Activated CD4-positive, alpha-beta T cell treated with anti-CD3 and anti-CD28 coated beads for 4 hours (primary cell): ENCODE measurements at places on chromosomes 3 and 15.

DNA sequence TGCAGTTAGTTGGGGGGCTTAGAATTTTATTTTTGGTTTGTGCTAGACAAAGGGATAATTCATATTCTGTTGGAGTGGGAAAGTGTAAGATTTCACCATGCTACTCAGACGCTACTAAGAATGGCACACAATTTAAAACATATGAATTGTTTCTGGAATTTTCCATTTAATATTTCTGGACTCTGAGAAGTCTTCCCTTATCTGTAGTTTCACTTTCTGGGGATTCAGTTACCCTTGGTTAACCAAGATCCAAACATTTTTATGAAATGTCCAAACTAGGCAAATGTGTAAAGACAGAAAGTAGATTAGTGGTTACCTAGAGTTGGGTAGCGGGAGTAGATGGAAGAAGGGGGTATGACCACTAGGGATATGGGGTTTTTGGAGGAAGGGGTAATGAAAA, 53.1 kb downstream of the TCF12 start:
- DNase-seq: no peak

- DNase-seq: no peak
Measured at GRCh38 chr3:187963677-187964385, 190.1 kb upstream of the LPP start.

DNA sequence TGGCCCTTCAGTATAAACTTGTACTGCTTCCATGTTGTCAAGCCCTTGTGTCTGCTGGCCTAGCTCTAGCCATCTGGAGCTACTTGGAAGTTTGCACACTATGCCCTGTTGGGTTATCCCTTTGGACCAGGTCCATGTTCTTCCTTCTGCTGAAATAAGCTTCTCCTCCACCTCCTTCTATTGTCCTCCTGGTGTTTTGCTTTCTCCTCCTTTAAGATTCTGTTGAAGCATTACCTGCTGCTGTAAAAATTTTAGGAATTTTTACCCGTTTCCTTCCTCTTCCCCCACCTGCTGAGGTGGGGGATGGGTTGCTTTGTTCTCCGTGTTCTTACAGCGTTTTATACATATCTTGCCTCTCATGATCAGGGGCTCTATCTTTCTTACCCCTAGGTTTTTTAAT, 51.7 kb downstream of the SH3GL3 start:
- no peak for DNase-seq

- no peak for DNase-seq
Measured at GRCh38 chr3:116140100-116140689, 305.1 kb downstream of the LSAMP start.

GRCh38 chr3:122063908-122064307, 8.7 kb downstream of the CD86 start:
- DNase-seq: no peak

DNA sequence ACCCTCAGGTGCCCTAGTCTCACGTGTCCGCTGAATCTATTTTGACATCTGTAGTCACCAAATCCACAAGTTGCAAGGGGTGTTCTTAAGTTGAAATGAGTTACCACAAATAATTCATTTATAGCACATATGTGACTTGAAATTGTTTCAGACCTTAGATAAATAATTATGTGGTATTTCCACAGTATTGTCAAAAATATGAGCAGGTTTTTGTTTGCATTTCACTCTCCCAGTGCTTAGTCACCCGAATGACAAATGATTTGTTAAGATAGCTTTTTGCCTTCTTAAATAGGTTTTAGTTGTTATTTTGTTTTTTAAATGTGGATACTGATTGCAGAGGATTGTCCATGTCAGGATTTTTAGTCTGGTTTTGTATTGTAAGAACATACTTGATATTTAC, 2.6 kb downstream of the MFSD1 start:
- DNase-seq: no peak

GRCh38 chr15:77768107-77768506, 135.4 kb upstream of the LINGO1 start:
- DNase-seq: no peak

- DNase-seq: no peak
Measured at GRCh38 chr3:175426805-175427204, 567.7 kb downstream of the NAALADL2 start.

- no peak for DNase-seq
Measured at GRCh38 chr15:84034578-84035398, 200.8 kb upstream of the GOLGA6L4 start.

DNA sequence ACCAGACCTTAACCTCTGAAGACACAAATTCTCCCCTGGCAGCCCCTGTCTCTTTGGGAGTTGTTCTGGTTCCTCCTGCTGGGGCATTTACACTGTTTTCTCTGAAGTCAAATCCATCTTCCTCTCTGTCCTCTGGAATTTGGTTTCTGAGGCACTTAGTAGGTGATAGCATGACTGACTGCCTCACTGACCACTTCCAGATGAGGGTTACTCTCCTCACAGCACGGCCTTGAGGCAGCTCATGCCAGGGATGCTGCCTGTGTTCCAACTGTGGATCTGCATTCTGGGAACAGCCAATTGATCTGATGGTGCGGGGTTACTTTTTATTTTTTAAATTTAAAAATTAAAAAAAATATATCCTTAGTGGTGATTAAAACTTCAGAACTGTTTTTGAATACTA, 140.9 kb upstream of the ROPN1 start:
- no peak for DNase-seq
